CD4-positive, alpha-beta T cell treated with Interleukin-4 for 4 hours (primary cell): ENCODE measurements at places on chromosomes 4 and X.
A peak's percentile ranks its signal among the peaks of the same experiment; 100 is the strongest.

DNA sequence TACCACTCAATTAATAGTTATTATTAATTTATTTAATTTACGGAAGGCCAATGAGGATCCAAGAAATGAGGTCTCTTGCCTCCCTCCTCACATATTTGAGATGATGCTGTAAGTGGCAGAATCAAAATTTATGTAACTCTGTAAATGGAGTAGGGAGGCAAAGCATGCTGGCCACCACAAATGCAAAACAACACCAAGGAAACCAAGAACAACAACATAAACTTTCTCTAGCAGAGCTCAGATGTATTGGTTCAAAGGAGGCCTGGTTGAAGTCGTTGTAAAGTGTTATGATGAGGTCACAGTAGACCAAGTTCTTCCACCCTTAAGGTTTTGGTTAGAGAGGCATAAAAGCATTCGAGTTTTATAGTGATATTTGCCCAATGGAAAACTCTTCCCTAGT, 194.8 kb upstream of the FAT1 start:
- DNase-seq = no peak

- no peak for DNase-seq
These were observed 55.8 kb upstream of the SHOX start for GRCh38 chrX:574830-575229.

GRCh38 chrX:42093756-42094155, 170.4 kb upstream of the CASK start:
- DNase-seq = no peak

DNA sequence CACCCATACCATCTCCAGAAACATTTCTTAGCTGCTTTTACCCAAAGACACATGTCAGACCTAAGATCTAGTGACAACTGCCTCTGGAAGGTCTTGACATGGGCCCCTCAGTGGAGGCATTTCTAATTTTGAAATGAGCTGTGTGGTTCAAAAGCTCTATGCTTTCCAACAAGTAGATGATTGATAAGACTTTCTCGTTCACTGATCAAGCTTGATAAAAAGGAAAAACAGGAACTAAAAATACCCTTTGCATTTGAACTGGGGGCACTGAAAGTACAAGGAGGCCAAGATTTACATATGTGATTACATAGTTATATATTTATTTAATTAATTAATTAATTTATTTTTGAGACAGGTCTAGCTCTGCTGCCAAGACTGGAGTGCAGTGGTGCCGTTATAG, 61.3 kb upstream of the SCOC start:
- no peak for DNase-seq

DNA sequence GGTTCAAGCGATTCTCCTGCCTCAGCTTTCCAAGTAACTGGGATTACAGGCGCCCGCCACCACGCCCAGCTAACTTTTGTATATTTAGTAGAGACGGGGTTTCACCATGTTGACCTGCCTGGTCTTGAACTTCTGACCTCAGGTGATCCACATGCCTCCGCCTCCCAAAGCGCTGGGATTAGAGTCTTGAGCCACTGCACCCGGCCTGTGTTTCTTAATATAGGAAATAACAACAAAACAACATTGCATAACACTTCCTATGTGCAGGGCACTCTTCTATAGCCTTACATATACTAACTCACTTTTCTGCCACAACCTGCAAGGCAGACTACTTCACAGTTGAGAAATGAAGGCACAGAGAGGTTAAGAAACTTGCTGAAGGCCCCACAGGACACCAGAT, 12.8 kb upstream of the TMEM131L start:
- DNase-seq = no peak

GRCh38 chr4:100742045-100742444, 224.2 kb upstream of the EMCN start:
- no peak for DNase-seq

- DNase-seq = no peak
These were observed 88.3 kb downstream of the SLC34A2 start for GRCh38 chr4:25743971-25744370.

GRCh38 chr4:108783665-108784463, 21.0 kb upstream of the ETNPPL start:
- DNase-seq = no peak

GRCh38 chr4:86977621-86978184, 42.9 kb downstream of the AFF1 start:
- peak; percentile 88 for DNase-seq

GRCh38 chr4:87631668-87632067, 18.4 kb upstream of the DMP1 start:
- DNase-seq = no peak

DNA sequence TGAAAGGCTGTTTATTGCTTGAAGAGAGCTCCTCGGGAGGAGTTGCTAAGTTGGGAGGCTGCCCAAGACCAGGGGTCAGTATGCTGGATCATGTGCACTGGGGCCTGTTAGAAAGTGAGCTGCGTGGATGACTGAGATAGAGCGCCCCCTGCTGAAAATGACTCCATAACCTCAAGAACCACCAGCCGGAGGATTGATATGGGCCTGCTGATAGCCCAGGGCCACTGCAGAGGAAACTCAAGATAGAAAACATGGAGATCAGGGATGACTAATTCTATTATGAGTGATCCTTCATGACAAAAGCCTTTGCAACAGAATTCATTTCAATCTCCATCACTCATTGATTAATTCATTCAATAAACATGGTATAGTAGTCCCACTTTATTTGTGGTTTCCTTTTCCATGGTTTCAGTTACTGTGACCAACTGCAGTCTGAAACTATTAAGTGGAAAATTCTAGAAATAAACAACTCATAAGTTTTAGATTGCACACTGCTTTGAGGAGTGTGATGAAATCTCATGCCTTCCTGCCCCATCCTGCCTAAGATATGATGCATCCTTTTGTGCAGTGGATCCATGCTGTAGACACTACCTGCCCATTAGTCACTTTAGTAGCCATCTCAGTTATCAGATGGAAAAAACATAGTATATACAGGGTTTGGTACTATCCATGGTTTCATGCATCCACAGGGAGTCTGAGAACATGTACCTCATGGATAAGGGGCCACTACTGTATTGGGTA, 126.7 kb upstream of the MBNL3 start:
- peak; percentile 21 for DNase-seq

GRCh38 chr4:150384249-150384648, 197.7 kb upstream of the MAB21L2 start:
- DNase-seq = no peak

GRCh38 chr4:185894481-185894880, 82.5 kb upstream of the SORBS2 start:
- no peak for DNase-seq

GRCh38 chr4:65951177-65951576, 280.9 kb upstream of the EPHA5 start:
- no peak for DNase-seq

DNA sequence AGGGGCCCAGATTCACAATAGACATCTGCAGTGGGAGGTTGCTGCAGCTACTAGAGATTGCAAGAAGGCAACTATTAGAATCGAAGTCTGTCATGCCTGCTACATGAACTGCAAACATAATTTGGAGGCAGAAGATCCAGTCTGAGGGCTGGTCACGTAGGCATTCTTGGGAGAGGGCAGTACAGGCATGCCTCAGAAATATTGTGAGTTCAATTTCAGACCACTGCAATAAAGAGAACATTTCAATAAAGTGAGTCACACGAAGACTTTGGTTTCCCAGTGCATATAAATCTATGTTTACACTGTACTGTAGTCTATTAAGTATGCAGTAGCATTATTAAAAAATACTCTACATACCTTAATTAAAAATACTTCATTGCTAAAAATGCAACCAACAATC, 585.8 kb upstream of the FAT1 start:
- no peak for DNase-seq

GRCh38 chr4:112172180-112172579, 26.9 kb downstream of the FAM241A start:
- DNase-seq = peak; percentile 34

DNA sequence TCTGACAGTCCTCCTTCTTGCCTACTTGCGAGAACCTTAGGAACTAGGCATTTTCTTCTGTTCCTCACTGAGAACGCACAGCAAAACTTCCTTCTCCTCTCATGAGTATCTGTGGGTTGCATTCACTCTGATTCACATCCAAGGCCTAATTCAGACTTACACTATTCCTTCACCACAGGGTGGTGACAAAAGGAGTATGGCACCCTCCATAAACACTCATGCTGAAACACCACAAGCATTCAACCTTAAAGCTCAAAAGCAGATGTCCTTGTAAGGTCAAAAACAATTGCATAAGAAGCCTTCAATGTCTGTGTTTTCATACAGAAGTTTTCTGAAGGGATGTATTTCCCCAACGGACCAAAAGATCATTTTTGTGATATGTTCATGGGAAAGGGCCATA, 147.3 kb downstream of the CORIN start:
- no peak for DNase-seq

DNA sequence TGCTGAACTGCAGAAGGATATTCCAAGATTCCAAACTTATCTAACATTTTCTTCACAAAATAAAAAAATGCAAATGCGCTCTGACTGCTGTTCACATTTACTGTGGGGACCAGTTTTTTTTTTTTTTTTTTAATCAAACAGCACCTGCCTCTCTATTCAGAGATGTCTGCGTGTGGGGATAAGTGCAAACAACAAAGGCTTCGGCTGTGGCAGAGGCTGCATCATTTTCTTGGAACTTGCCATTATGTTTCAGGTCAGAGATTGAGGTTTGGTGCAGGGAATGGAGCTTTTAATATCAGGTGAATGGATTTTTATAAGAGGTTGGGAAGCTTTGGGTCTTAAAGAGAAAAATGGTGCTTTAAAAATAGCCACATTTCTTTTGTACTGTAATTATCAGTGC, 78.2 kb upstream of the TET2 start:
- no peak for DNase-seq

GRCh38 chr4:107213410-107213809, 177.3 kb upstream of the DKK2 start:
- no peak for DNase-seq

DNA sequence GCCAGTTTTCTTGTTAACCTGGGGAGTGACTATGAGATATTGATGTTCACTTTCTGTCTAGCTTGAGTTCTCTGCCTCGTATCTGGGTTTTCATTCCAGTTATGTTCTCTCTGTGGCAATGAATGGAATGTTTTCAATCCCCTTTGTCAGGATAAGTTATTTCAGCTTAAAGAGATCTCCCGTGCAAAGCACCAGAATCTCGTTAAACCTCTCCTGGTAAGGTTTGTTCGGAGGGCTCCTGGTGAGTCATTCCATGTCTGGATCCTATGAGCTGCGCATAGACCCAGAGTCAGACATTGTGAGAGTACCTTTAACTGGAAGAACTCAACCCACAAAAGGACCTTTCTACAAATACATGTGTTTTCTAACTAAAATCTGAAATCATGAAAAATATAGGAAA, 51.0 kb downstream of the KDR start:
- DNase-seq = no peak

- no peak for DNase-seq
These were observed 99.5 kb upstream of the SLC4A4 start for GRCh38 chr4:71239365-71239764.

DNA sequence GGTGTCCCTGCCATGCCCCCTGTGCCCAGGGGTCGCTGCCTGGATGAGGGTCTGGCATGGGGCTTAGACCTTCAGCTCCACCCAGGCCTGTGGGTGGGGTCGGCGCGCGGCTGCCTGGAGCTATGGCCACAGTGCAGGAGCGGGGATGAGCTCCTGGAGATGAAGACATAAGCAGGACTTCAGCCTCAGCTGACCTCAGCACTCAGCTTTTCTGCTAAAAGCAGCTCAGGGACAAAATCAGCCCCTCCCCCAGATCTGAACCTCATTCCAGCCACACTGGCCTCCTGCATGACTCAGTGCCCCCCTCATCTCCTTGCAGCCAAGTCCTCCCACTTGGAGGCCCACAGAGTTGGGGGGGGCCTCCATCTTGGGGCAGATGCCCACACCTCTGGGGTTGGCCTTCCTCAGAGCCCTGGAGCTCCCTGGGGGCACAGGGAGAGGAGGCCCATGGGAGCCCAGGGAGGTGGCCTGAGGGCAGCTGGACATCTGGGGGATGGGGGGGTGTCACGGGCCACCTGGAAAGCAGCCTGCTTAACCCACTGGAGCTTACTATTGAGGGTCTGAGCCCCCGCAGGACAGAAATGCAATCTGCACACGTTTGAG, 19.4 kb upstream of the CPLX1 start:
- DNase-seq = no peak

DNA sequence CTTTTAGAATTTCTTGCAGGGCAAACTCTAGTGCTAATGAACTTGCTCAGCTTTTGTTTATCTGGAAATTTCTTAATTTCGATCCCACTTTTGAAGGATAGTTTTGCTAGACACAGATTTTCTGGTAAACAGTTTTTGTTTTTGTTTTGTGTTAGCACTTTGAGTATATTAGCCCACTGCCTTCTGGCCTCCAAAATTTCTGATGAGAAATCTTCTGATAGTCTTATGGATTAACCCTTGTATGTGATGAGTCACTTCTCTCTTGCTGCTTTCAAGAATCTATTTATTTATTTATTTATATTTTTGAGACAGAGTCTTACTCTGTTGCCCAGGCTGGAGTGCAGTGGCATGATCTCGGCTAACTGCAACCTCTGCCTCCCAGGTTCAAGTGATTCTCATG, 27.0 kb upstream of the GIMD1 start:
- DNase-seq = no peak

GRCh38 chr4:41878991-41879491, 56.2 kb upstream of the TMEM33 start:
- no peak for DNase-seq

DNA sequence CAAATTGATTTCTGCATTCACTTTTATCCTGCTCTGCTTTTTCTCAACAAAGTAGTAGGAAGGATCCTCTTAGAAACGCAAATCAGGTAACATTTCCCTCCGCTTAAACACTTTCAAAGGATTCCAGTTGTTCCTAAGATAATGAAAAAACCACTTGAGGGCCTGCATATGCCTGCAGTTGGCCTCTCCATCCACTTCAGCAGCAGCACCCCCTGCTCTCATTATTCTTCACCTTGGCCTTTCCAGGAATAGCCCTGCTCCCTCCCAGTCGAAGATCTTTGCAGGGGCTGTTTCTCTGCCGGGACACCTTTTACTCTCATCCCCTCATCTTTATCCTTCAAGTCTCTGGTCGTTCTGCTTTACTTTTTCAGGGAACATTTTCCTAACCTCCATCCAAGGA, 314.0 kb downstream of the INPP4B start:
- DNase-seq = no peak

- DNase-seq = no peak
These were observed 22.0 kb upstream of the MSANTD1 start for GRCh38 chr4:3226944-3227343.

DNA sequence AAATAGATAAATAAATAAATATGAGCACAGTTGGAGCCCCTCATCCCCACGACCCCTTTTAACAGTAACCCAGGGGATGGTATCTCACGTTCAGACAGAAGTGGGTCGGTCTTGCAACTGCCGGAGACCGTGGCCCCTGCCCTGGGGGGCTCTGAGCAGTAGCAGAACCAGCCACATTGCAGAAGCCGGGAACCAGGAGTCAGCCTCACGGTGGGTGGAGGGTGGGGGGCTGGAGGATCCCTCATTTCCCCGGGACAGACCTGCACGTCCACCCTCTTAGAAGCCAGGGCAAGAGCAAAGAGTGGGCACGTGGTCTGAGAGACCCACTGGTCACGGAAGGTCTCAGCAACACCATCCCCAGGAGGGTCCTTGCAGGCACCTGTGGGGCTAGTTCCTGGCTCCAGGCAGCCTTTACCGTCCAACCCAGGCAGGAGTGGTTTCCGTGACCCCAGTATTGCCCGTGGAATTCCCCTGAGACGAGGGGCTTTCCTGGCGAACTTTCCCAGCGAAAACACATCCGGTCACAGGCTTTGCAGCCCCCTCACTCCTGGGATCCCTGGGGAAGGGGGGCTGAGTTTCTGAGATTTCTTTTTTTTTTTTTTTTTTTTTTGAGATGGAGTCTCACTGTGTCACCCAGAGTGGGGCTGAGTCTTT, 8.8 kb upstream of the IL3RA start:
- DNase-seq = no peak

GRCh38 chr4:154164931-154165839, 326.4 kb downstream of the DCHS2 start:
- DNase-seq = no peak
